Left lung (tissue), 14 donors: ENCODE measurements at places on chromosomes 5 and 9.
A peak's percentile ranks its signal among the peaks of the same experiment; 100 is the strongest.

DNA sequence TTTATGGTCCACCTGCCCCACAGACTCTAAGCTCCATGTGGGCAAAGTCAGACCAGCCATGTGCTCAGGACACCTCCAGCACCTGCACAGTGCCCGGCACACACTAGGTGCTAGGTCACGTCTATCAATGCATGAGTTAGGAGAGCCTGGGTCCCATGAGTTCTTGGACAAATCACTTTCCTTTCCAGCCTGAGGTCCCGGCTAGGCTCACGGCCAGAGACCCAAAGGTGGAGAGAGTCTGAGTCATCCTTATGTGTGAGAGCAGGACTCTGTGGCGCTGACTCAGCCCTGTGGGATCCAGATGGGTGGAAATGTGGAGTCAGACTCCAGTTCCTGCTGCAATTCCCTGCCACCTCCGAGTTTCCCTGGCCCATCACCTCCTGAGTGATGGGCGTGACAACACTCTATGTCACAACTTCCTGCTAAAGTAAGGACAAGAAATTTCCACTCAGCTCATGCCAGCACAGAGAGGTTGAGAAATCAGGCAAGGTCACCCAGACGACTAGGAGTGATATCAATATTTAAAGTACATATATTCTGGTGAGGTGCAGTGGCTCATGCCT is 2.5 kb upstream of the ST6GALNAC4 start:
- no peak overlapping the region for H3K4me3 ChIP-seq
- H3K27ac ChIP-seq: peak overlapping the region; percentile 67
- peak; percentile 94 for DNase-seq

DNA sequence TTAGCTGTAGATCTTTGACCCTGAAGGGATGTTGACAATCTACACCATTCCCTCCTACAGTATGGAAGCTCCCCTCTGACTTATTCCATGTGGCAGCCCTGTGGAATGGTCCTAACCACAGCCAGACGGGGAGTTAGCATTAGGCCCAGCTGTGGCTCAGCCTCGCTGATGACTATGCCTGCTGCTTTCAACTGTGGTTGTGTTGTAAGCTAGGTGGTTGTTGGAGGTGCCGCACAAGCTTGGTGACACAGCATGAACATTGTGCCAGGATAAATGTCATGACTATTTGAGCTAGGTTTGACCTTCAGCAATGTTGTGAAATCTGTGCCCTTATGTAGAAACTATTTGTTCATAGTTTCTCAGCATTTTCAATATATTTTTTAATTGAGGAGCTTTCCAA is 40.6 kb downstream of the SGCD start:
- no peak overlapping the region for H3K4me3 ChIP-seq
- no peak overlapping the region for H3K27ac ChIP-seq
- DNase-seq: no peak
- H3K27me3 ChIP-seq: no peaks in the 10 kb centered on the region
- H3K36me3 ChIP-seq: no peaks in the 10 kb centered on the region

DNA sequence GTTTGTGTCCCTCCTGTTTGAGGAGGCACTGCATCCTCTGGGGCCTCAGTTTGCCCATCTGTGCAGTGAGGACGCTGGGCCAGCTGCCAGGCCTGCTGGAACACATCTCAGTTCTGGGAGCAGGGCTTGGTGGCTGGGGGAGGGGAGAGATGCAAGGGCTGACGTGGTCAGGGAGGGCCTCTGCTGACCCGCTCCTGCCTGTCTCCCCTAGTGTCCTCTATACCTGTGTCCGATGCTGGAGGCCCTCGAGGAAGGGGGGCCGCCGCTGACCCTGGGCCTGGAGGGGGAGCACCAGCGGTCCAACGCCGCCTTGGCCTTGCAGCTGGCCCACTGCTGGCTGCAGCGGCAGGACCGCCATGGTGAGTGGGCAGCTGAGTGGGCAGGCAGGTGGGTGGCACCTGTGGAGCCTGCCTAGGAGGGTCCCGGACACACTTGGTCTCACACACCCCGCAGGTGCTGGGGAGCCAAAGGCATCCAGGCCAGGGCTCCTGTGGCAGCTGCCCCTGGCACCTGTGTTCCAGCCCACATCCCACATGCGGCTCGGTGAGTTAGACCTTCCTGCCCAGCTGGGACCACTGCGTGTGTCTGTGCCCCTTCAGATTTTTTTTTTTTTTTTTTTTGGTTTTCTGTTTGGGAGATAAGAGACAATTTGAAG is 5.8 kb downstream of the FPGS start:
- no peak for DNase-seq
- H3K27me3 ChIP-seq: no peaks in the 10 kb centered on the region
- H3K27ac ChIP-seq: no peak overlapping the region

- no peaks in the 10 kb centered on the region for H3K4me1 ChIP-seq
- H3K4me3 ChIP-seq: no peak overlapping the region
- H3K27me3 ChIP-seq: no peaks in the 10 kb centered on the region
- H3K36me3 ChIP-seq: no peaks in the 10 kb centered on the region
- DNase-seq: no peak
Measured at GRCh38 chr5:66171349-66172344, 27.5 kb downstream of the SREK1 start.

- no peaks in the 10 kb centered on the region for H3K36me3 ChIP-seq
- H3K4me1 ChIP-seq: peaks cover 26% of the 10 kb centered on the region
Measured at GRCh38 chr5:111530298-111530740, 18.0 kb upstream of the STARD4 start.

GRCh38 chr5:452978-453710 is 10.2 kb downstream of the EXOC3 start:
- H3K36me3 ChIP-seq: peaks cover 100% of the 10 kb centered on the region
- H3K27ac ChIP-seq: no peak overlapping the region
- no peaks in the 10 kb centered on the region for H3K27me3 ChIP-seq
- H3K4me1 ChIP-seq: peaks cover 13% of the 10 kb centered on the region

DNA sequence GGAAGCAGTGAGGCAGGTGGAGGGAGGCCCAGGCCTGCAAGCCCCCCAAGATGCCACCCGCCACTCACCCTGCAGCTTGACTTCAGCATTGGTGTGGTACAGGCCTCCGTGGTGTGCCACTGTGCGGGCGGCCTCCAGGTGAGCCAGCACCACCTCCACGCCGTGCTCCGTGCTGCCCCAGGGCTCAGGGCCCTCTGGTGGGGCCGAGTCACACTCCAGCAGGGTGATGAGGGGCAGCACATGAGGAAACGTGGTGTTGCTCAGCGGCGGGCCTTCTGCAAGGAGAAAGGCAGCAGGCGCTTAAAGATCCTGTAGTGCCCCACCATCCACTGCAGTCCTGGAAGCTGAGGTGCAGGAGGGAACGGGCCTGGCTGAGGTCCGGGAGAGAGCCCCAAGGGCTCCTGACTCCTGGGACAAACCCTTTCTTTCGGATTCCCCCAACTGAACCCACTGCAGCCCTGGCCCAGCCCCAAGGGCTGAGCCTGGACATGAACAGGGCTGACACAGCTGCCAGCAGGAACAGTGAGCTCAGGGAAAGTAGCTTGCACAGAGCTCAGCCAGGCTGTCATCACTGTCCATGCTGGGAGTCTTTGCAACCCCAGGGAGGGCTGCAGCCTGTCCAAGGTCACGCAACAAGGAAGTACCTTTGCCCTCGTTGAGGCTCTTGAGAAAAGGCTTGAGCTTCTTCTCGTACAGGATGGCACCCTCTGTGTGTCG is 4.7 kb upstream of the TOR2A start:
- no peak for DNase-seq
- H3K27me3 ChIP-seq: no peaks in the 10 kb centered on the region
- no peak overlapping the region for H3K4me3 ChIP-seq
- peaks cover 40% of the 10 kb centered on the region for H3K4me1 ChIP-seq
- peak overlapping the region; percentile 30 for H3K27ac ChIP-seq

GRCh38 chr5:93571114-93571949 is 9.7 kb downstream of the NR2F1-AS1 start:
- no peak overlapping the region for H3K4me3 ChIP-seq
- H3K4me1 ChIP-seq: peaks cover 29% of the 10 kb centered on the region
- no peak overlapping the region for H3K27ac ChIP-seq
- no peaks in the 10 kb centered on the region for H3K36me3 ChIP-seq

GRCh38 chr5:62143268-62144229 is 162.5 kb upstream of the KIF2A start:
- H3K27ac ChIP-seq: no peak overlapping the region
- DNase-seq: no peak
- H3K36me3 ChIP-seq: no peaks in the 10 kb centered on the region
- no peaks in the 10 kb centered on the region for H3K27me3 ChIP-seq
- H3K4me1 ChIP-seq: peaks cover 6% of the 10 kb centered on the region

GRCh38 chr9:129979071-129979745 is 63.8 kb downstream of the FNBP1 start:
- peaks cover 3% of the 10 kb centered on the region for H3K4me1 ChIP-seq
- H3K4me3 ChIP-seq: no peak overlapping the region
- DNase-seq: no peak
- no peaks in the 10 kb centered on the region for H3K36me3 ChIP-seq

- peaks cover 7% of the 10 kb centered on the region for H3K36me3 ChIP-seq
- H3K27me3 ChIP-seq: no peaks in the 10 kb centered on the region
- H3K4me1 ChIP-seq: no peaks in the 10 kb centered on the region
- DNase-seq: no peak
- no peak overlapping the region for H3K27ac ChIP-seq
Measured at GRCh38 chr5:149623473-149623872, 42.2 kb downstream of the ARHGEF37 start.

GRCh38 chr5:161311146-161311708 is 235.3 kb downstream of the GABRB2 start:
- no peak for DNase-seq
- no peaks in the 10 kb centered on the region for H3K27me3 ChIP-seq
- H3K27ac ChIP-seq: no peak overlapping the region
- no peaks in the 10 kb centered on the region for H3K4me1 ChIP-seq
- H3K4me3 ChIP-seq: no peak overlapping the region
- no peaks in the 10 kb centered on the region for H3K36me3 ChIP-seq

- H3K36me3 ChIP-seq: no peaks in the 10 kb centered on the region
- H3K27me3 ChIP-seq: no peaks in the 10 kb centered on the region
- no peak for DNase-seq
- no peaks in the 10 kb centered on the region for H3K4me1 ChIP-seq
Measured at GRCh38 chr9:20481437-20481836, 140.9 kb downstream of the MLLT3 start.

DNA sequence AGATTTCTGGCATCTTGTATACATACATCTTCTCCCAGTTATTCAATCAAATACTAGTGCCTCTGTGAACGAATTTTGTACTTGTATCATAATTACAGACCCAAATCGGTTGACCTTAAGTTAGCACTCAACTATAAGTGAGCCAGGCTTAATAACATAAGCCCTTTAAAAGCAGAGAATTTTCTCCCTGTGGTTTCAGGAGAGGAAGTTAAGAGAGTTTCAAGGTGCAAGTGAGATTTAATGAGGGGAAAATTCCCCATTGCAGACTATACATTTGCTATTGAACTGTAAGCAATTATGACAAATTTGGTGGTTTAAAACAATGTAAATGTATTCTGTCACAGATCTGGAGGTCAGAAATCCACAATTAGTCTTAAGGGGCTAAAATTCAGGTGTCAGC is 261.9 kb upstream of the NREP start:
- H3K4me3 ChIP-seq: no peak overlapping the region
- no peak overlapping the region for H3K27ac ChIP-seq

DNA sequence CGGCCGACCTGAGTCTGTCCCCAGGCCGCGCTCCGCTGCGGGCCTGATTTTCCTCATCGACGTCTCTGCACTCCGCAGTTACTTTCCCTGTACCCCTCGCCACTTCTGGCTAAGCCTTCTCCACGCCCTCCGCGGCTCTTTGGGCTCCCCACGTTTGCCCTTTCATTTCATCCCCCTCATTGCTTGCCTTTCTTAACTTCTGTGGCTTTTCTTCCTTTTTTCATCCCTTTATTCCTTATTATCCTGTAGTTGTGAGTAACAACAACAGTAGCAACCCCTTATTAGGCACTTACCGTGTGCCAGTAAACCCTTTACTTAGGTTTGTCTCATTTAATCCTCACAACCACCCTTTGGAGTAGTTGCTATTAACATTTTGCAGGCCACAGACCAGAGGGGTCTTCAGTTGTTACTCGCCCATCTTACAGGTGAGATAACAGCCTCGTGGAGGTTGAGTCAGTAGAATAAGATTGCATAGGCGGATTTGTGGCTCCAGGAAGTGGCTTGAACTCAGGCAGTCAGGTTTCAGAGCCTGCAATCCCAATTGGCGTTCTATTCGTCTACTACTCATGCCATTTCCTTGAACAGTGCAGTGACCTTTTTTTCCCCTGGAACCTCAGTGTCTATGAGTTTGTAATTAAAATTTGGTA is 724 bp downstream of the TCERG1 start:
- peaks cover 36% of the 10 kb centered on the region for H3K4me1 ChIP-seq
- no peaks in the 10 kb centered on the region for H3K36me3 ChIP-seq
- peak; percentile 48 for DNase-seq
- H3K27ac ChIP-seq: peak overlapping the region; percentile 84

DNA sequence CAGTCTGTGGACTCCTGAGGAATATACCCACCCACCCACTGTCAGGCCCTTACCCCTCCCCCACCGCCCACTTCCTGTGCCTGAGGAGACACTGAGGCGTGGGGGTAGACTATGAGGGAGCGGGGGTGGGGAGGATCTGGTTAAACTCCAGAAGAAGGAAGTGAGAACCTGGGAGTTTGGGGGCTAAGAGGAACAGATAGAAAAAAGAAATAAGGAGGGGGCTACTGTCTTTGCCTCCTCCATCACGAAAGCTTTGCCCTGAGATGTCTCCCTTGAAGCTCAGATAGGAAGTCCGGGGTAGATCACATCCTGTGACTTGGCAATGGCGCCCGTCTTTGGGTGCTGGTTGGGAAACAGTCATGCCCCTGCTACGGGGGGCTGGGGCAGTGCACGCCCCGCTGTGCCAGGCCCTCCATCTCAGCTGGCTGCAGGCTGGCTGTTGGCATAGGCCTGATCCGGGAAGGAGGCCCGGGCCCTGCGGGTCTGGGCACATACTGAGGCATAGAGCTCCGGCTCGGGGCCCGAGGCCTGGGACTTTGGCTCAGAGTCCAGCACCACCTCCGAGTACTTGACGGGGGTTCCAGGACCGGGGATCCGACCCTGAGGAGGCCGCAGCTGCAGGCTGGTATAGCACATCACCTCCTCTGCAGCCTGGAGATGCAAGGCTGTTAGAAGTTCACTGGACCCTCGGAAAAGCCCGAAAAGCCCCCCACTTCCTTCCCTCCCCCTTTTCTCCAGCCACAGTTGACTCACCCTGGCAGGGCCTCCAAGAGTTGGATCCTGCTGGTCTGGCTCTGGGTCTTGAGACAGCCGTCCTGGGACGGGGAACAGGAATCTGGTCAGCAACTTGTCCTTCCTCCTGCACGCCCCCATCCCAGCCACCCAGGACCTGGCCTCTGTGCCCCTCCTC is 1.0 kb downstream of the SIT1 start:
- no peaks in the 10 kb centered on the region for H3K36me3 ChIP-seq
- peak overlapping the region; percentile 27 for H3K4me3 ChIP-seq
- H3K27ac ChIP-seq: peak overlapping the region; percentile 55
- H3K27me3 ChIP-seq: no peaks in the 10 kb centered on the region
- H3K4me1 ChIP-seq: peaks cover 63% of the 10 kb centered on the region

GRCh38 chr5:136028090-136028489 is 698 bp upstream of the TGFBI start:
- no peak for DNase-seq
- H3K4me1 ChIP-seq: peaks cover 40% of the 10 kb centered on the region
- no peak overlapping the region for H3K4me3 ChIP-seq
- no peak overlapping the region for H3K27ac ChIP-seq
- H3K36me3 ChIP-seq: no peaks in the 10 kb centered on the region
- no peaks in the 10 kb centered on the region for H3K27me3 ChIP-seq

GRCh38 chr9:128161215-128161902 is 1.3 kb downstream of the BBLN start:
- no peak overlapping the region for H3K27ac ChIP-seq
- no peaks in the 10 kb centered on the region for H3K36me3 ChIP-seq
- no peaks in the 10 kb centered on the region for H3K27me3 ChIP-seq
- no peak for DNase-seq
